Fibroblast of lung (primary cell): ENCODE measurements at places on chromosomes 7 and 10.
A peak's percentile ranks its signal among the peaks of the same experiment; 100 is the strongest.

GRCh38 chr7:82247814-82248433, 195.7 kb downstream of the CACNA2D1 start:
- DNase-seq, result peak; percentile 6

DNA sequence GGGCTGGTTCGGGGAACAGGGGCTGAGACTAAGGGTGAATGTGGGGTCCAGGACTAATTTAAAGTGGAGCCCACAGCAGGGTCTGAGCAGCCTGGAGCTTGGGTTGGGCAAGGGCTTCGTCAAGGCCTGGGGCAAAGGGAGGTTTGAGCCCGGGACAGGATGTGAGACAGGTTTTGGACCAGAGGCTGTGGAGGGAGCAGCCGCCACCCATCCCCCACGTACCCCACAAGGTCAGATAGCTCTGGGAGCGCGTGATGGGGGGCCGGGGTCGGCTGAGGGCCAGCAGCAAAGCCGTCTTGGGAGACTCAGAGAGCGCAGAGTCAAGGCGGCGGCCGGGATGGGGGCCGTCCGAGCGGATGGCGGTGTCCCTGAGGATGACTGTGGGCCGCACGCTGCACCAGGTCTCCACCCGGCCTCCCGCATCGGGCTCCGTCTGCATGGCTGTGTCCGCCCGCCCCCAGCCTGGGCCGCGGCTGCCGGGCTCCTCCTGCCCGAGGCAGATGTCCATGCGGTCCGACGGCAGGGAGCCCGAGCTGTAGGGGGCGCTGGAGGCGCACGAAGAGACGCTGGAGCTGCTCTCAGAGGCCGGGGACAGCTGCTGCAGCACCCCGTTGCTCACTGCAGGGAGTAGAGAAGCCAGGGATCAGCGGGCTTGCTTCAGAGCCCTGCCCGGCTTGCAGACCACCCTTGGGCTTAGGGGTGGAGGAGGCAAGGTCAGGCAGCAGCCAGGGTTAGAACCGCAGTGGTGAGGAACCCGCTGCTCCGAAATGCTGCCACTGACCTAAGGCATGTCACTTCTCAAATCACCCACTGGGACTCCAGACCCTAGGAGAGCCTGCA, 12.1 kb downstream of the PDZD7 start:
- DNase-seq, result peak; percentile 70

DNA sequence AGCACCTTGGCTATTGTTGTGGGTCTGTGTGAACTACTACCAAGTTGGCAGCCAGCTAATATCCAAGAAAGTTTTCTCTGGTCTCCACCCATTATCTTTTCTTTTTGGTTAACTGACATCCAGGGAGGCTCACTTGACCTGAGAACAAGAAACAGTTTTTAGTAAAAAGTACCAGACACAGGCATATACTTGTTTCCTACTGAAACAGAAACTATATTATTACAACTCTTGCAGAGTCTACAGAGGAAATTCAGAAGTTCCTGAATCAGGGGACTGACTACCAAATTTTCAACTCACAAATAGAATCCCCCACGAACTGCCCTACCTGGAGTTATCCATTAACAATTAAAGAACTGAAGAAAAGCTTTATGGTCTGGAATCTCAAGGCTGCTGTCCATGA, 168.9 kb downstream of the KCND2 start:
- DNase-seq, result no peak

DNA sequence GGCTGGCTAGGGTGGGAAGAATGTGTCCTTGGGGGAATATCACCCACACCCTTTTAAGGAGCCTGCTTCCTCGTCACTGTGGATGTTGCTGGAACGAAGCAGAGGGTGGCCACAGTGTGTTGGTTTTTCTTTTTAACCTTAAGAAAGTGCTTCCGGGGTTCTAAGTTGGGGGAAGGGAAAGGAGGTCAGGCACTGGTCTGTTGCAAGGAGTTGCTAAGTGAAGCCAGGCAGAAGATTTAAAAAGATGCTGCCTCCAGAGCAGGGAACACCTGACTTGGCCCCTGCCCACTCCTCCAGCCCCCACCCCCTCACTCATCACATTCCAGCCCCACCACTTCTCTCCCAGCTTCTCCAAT, 213.1 kb downstream of the EMX2 start:
- no peak for DNase-seq

DNA sequence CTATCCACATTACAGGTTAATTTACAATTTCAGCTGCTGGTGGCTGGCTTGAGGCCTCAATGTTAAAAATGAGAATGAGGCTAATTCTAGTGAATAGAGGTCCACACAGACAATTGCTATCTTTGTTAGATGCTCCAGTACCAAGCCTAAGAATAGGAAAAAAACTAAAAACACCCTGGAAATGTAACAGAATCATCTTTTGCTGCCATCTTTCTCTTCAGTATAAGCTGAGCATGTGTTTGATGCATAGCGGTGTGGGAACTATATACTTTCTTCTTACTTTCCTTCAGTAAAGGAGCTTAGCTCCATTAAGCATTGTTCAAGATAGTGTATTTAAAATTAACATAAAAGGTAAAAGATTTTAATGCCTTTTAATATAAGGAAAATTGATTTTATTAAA, 5.6 kb downstream of the TMEM229A start:
- no peak for DNase-seq

DNA sequence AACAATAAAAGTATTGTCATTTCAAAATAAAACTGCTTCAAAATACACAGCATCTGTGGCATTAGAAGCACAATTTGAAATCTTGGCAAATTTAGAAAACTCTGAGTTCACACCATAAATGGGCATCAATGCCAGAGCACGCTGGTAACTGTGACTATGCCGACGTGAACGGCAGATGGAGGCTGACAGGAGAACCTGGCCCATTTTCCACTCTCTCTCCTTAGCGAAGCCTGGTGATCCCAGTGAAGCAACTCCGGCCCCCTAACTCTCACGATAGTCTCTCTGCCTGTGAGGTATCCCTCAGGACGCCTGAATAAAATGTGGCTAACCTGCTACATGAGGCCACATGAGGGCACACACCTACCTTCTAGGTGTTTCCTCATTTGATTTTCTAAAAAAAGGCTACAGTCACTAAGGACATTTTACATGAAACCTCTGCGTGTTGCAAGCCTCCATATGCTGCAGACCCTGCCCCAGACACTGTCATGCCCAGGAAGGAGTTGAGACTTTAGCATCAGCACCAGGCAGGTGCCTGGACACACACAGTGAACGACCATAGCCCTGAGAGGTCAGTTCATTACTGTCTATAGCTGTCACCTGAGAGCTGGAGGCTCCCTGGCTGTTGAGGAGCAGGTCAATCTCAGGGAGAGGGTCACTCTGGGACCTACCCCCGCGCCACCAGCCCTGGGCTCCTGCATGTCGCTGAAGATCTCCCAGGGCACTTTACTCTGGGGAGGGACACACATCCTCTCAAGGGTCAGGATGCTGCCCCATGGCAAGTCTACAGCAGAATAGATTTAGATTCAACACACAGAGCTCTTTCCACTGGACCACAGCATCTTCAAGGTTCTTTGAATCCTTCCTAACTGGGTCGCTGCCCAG, 62.9 kb upstream of the CAMK2B start:
- DNase-seq, result no peak

DNA sequence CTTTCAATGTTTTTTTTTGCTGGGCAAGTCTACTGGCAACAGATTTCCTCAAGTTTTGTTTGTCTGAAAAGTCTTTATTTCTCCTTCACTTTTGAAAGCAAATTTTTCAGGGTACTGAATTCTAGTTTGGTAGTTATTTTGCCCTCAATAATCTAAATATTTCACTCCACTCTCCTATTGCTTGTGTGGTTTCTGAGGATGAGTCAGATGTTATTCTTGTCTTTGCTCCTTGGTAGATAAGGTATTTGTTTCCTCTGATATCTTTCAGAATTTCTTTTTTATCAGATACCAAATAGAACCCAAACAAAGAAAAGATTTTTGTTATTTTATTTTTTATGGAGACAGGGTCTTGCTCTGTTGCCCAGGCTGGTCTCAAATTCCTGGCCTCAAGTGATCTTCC, 99.2 kb upstream of the MALRD1 start:
- peak; percentile 16 for DNase-seq

GRCh38 chr10:122117475-122117874, 128.5 kb downstream of the TACC2 start:
- DNase-seq, result no peak

GRCh38 chr10:110861930-110862649, 9.6 kb upstream of the PDCD4 start:
- no peak for DNase-seq

- no peak for DNase-seq
Observed at GRCh38 chr7:13627455-13627854, 362.0 kb downstream of the ETV1 start.

GRCh38 chr7:120436487-120437060, 163.6 kb downstream of the KCND2 start:
- DNase-seq, result no peak

GRCh38 chr7:127911968-127912511, 119.2 kb downstream of the LRRC4 start:
- DNase-seq, result no peak

DNA sequence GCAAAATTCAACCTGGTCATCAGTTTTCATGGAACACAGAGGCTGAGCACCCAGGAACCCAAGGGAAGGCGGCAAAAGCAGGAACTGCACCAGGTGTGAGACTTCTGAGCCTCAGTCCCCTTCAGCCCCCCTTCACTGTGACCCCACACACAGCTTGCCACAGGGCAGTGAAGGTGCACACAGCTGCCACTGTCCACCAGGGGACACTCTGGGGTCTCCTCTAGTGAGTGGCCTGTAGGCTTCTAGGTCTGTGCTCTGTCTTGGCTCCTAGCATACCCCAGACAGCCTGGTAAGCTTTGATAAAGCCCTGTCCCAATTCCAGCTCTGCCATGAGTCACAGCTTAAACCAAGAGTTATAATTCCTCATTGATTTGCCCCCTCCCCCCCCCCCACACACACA, 12.1 kb downstream of the KCNH2 start:
- DNase-seq, result no peak
